ENCODE measurements at places on chromosomes 13 and 19. TPM values are rescaled to one million over a fixed set of nuclear protein-coding genes. Genes with fewer than 3 reads are reported as not detected.

Gene MIA
- not detected for total RNA-seq

Gene SPRED3
- 4.3 TPM for total RNA-seq

Gene CD33
- total RNA-seq: not detected

- DNase-seq: no peak
Measured at GRCh38 chr19:35569281-35569781, 5.9 kb upstream of the ATP4A start.

DNA sequence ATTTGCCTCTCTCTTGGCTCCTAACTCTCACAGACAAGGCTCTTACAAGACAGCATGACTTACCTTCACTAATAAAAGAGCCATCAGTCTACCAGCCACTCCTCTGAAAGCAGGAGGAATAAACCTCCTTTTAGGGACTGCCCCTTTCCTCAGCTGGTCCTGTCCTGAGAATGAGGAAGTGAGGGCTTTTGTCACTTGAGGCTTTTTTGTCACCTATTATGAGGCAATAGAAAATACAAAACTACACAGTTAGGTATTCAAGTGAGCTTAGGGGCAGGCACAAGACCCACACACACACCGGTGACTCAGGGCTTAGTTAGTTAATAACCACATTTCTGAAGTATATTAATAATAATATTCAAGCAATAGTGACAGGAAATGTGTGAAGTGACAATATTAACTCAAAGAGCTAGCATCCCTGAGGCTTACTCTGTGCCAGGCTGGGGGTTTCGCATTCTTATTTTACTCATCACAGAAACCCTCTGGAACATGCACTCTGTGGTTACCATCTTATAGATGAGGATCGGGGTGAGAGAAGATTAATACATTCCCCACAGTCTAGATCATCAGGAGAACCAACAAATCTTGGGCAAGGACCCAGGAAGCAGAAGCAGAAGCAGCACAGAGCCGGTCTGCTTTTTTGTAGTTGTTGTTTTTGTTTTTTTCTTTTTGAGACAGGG is 379.9 kb downstream of the LIG4 start:
- DNase-seq: peak; percentile 85

DNA sequence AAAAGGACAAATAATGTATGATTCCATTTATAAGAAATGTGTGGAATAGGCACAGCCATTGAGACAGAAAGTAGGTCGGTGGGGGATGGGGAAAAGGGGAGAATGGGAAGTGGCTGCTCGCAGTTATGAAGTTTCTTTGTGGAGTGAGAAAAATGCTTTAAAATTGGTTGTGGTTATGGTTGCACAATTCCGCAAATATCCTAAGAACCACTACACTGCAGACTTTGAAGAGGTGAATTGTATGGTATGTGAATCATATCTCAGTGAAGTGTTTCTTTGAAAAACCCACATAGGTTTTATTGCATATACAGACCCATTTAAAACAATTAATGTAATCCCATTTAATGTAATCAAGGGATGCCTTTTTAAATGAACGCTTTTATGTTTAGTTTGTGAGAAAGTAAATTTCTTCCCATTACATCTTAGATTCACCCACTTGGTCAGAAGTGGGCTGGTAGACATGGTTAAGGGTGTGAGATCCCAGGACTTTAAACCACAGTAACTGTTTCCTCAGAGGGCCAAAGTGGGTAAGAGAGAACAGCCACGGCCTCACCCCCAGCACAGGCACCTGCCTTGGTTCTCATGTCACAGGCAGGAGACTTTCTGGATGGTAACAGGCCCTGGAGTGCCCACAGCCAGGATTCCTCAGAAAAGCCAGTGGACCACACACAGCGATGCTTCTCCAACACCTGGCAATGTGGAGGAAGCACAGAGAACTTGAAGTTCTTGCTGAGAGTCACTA is 119.3 kb upstream of the GJB6 start:
- DNase-seq: no peak

GRCh38 chr13:111380431-111380830 is 60.0 kb downstream of the TEX29 start:
- DNase-seq: no peak
